Lung (tissue), 17 donors: ENCODE measurements at places on chromosomes 2 and 18. TPM values are rescaled to one million over a fixed set of nuclear protein-coding genes. Genes with fewer than 3 reads are reported as not detected.

Gene GNAL
- polyA plus RNA-seq: 0.49 TPM

Gene TXNL1
- 76.7 TPM for polyA plus RNA-seq

Gene LRRC30
- polyA plus RNA-seq: not detected

Gene TEKT4
- 3.3 TPM for polyA plus RNA-seq

Gene DRC1
- polyA plus RNA-seq: 5.4 TPM

Gene SCN2A
- 0.06 TPM for polyA plus RNA-seq

Gene CFC1
- 1.3 TPM for polyA plus RNA-seq

Gene CD207
- 1.8 TPM for polyA plus RNA-seq

Gene RNF152
- 4.4 TPM for polyA plus RNA-seq

Gene DSG1
- not detected for polyA plus RNA-seq

Gene LTBP1
- polyA plus RNA-seq: 11.1 TPM

Gene FIGLA
- polyA plus RNA-seq: 0.53 TPM
